ENCODE measurements at places on chromosomes 13 and 19.

- DNase-seq, result no peak
Measured at GRCh38 chr13:40968416-40969000, 50.6 kb downstream of the ELF1 start.

DNA sequence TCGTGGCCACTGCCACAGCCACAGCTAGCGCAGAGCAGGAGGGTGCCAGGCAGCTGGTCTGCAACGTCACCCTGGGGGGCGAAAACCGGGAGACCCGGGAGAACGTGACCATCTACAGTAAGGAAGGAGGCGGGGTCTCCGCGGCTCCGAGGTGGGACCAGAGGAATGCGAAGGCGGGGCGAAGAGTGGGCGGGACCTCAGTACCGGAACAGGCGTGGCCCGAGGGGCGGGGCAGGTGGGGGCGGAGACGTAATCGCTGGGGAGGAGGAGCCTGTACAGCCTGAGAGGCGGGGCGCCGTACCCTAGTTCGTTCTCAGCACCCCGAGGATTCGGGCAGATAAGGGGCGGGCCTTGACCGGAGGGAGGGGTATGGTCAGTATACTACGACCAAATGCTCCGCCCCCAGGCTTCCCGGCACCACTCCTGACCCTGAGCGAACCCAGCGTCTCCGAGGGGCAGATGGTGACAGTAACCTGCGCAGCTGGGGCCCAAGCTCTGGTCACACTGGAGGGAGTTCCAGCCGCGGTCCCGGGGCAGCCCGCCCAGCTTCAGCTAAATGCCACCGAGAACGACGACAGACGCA, 2.5 kb downstream of the ICAM5 start:
- DNase-seq, result peak; percentile 98

- no peak for DNase-seq
Measured at GRCh38 chr19:29549105-29550070, 23.6 kb downstream of the VSTM2B start.

GRCh38 chr13:74681891-74682290, 547.7 kb upstream of the KLF12 start:
- DNase-seq, result no peak

DNA sequence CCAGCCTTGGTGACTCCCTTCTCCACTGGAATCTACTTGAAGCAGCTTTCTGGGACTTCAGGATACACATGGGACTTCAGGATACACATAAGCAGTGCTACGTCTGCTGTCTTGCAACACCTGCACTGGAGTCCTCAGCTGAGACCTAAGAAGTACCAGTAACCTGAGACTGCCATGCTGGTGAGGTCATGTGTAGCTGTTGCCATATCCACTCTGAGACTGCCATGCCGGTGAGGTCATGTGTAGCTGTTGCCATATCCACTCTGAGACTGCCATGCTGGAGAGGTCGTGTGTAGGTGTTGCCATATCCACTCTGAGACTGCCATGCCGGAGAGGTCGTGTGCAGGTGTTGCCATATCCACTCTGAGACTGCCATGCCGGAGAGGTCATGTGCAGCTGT, 937.9 kb downstream of the EFNB2 start:
- no peak for DNase-seq

- DNase-seq, result peak; percentile 43
Measured at GRCh38 chr13:74136084-74136658, 2.0 kb upstream of the KLF12 start.

DNA sequence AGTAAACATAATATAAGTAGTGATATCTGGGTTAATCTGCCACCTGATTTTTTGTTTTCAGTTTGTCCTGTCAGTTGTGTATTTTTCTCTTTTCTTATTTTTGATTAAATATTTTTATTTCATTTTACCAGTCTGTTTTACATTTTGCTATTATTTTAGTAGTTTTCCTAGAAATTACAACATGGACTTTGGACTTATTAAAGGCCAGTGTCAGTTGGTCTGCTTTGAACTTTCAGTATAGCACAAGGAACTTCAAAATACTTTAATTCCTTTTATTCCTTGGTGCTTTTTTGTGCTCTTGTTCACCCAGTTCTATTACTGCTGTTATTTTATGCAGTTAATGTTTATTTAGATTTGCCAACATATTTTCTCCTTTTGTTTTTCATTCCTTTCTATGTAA, 149.6 kb downstream of the PDS5B start:
- DNase-seq, result no peak

GRCh38 chr19:50293263-50294004, 35.7 kb downstream of the KCNC3 start:
- DNase-seq, result no peak

DNA sequence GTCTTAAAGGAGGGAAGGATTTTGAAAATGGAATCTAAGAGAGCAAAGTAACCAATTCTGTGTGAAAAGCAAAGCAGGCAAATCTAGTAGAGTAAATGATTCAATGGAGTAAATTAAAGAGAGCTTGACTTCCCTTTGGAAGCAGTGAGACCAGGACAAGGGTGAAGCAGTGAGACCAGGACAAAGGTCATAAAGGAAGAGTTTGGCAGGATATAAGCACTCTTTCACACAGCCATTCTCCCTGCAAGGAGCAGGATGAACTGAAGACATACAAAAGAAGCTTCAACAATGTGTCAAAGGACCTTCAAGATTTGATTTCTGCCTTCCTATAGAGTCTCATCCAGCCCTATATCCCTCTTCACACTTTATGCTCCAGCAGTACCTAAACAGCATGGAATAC, 123.8 kb downstream of the ENOX1 start:
- DNase-seq, result no peak

- DNase-seq, result peak; percentile 45
Measured at GRCh38 chr13:48334534-48335127, 31.1 kb downstream of the RB1 start.

DNA sequence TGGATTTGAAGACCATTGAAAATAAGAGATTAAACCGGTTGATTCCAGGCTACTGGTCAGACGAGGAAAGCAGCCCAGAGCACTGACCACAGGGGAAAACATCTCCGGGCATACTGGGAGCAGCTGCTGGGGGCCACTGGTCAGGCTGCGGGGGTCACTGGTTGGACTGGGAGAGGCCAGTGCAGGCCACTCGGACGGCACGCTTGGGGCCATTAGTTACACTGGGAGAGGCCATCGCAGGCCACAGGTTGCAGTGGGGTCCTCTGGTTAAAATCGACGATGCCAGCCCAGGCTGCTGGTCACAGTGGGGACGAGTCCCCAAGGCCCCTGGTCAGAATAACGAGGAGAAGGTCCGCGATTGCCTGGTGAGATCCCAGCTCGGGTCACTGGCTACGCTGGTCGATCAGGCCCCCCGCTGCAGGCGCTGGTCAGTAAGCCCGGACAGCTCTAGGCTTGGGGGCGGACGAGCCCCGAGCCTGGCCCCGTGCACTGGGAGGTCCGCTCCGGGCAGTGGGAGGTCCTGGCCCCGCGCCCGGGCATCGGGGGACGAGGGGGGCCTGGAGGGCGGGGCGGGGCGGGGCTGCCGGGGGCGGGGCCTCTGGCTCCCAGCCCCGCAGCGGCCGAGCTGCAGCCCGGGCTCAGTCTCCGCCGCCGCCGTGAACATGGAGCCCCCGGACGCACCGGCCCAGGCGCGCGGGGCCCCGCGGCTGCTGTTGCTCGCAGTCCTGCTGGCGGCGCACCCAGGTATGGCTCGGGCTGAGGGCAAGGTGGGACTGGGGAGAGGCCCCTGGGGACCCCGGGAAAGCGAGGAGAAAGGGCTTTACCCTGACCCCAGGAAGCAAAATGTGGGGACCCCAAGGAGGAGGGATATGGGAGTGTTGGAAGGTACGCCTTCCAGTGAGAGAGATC, at the start of gene BCAM:
Gene BCAM, plus strand, starts transcription at position 641 of the 909 bp plus-strand sequence. Its CDS starts 22 bp downstream, at position 663.
- peak; percentile 83 for DNase-seq

DNA sequence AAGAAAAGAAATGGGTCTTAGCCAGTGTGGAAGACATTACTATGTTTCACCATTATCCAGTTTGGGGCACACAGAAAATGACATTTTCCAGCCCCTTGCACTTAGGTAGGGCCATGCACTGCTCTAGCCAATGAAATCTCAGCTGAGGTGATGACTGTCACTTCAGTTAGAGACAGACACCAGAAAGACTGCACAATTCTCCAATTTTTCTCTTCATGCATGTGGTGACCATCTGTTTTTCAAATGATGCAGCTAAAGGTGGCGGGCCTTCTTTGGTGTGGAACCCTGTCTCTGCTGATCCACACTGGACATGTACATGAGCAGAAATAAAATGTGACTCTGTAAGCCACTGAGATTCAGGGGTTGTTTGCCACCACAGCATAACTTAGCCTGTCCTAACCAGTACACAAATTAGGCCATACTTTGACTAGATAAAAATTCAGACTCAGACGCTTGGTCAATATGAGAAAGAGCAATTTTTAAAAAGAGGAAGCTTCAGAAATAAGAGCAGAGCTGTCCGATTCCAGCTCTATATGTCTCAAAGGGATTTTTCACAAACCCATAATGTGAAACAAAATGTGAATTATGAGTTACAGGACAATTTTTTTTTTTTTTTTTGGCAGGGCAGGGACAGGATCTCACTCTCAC, 6.7 kb downstream of the ZNF565 start:
- DNase-seq, result no peak

DNA sequence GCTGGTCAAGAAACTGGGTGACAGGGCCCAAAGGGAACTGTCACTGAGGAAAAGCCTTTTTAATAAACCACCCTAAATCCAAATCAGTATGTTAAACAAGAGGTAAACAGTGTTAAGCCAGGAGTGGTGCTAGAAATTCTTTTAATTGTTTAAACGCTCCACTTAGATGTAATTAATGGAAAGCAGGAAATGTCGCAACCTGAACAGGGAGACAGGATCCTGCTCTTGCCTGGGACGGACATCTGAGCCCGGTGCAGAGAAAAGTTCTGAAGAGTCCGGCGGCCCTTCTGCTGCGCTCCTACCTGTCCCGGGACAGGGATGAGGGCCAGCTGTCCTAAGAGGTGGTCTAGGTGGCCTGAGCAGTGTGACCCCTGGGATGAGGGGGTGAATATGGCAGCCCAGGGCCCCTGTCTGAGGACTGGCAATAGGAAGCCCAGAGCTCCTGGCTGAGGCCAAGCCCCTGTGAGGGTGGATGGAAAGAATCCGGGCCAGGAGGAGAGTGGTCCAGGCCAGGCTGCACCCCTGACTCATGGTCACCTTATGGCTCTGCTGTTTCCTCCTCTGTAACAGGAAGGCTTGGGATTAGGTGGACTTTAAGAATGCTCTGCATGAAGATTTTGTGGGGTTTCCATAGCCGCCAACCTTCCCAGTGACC, 112.8 kb upstream of the GJB6 start:
- no peak for DNase-seq

- DNase-seq, result no peak
Measured at GRCh38 chr13:113855012-113855921, 8.6 kb downstream of the GAS6 start.

GRCh38 chr13:40352380-40352778, 314.1 kb downstream of the FOXO1 start:
- no peak for DNase-seq

GRCh38 chr13:67227131-67227983, 2.8 kb downstream of the PCDH9 start:
- no peak for DNase-seq

- DNase-seq, result peak; percentile 96
Measured at GRCh38 chr19:46014941-46015686, 7.7 kb downstream of the PGLYRP1 start.

DNA sequence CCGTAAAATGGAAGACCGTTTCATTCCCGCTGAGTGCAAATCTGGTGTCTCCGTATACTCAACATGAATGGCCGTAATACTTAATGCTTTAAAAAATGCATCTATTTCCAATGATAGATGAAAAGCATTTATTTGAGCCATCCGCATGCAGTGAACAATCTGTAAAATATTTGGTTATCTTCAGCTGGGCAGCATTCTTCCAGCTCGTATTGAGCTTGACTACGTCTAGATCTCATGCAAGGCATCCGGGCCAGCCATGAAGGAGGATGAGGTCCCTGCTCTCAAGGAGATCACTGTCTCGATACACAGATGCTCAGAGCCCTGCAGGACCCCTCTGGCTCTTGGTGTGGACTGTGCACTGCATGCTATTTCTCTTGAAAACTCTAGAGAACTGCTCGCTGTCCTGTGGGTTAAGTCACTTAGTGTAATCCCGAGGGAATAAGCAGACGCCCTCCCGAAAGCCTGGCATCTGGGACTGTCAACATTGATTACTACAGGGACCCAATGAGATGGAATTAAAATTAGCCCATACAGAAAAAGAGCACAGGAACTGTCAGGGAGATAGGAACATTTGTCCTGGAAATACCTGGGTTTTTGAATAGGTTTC, 112.4 kb upstream of the RNF113B start:
- no peak for DNase-seq

DNA sequence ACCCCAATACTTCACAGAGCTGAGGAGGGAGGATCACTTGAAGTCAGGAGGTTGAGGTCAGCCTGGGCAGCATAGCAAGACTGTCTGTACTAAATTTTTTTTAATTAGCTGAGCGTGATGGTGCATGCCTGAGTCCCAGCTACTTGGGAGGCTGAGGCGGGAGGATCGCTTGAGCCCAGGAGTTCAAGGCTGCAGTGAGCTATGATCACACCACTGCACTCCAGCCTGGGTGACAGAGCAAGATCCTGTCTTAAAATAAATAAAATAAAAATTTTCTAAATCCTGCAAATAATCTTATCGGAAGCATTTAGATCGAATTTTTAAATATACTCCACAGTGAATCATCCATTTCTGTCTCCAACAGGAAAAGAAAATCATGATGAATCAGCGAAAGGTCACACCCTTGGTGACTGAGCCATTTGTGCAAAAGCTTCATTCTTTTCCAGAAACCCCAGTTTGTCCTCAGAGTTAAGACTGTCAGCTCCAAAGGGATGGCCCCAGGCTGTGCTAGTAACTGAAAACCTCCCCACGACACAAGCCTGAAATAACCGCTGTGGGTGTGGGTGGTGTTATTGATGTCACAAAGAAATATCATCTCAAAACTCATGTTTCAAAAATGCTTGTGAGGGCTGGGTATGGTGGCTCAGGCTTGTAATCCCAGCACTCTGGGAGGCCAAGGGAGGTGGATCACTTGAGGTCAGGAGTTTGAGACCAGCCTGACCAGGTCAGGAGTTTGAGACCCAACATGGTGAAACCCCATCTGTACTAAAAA, 167.6 kb downstream of the PTPRS start:
- DNase-seq, result no peak

- DNase-seq, result no peak
Measured at GRCh38 chr13:72745260-72745659, 17.5 kb downstream of the BORA start.

- DNase-seq, result no peak
Measured at GRCh38 chr13:29654384-29654783, 58.9 kb upstream of the SLC7A1 start.

DNA sequence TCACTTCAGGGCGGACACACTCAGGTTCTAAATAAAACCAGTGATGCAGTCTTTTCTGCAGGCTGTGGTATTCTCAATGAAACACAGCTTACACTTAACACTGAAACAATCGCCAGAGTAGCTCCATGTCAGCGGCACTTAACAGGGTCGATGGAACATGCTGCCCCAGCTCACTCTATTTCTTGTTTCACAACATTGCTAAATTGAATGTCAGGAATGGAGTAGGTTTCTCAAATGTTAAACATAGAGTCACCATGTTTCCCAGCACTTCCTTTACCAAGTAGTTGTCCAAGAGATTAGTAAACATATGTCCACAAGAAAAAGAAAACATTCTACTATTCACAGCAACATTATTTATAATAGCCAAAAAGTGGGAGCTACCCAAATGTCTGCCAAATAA, 306.9 kb downstream of the SLITRK6 start:
- DNase-seq, result no peak

GRCh38 chr19:55133639-55134444, 15.2 kb downstream of the TNNT1 start:
- DNase-seq, result no peak

GRCh38 chr13:110307767-110308655, 927 bp downstream of the COL4A2 start:
- DNase-seq, result peak; percentile 85
